ENCODE measurements at places on chromosomes 7 and 10. TPM values are rescaled to one million over a fixed set of nuclear protein-coding genes. Genes with fewer than 3 reads are reported as not detected.

ATXN7L1 gene
- 9.2 TPM for total RNA-seq

SDK1 gene
- not detected for total RNA-seq

GALNT17 gene
- total RNA-seq = not detected

FANK1 gene
- 0.22 TPM for total RNA-seq

JCAD gene
- 29.1 TPM for total RNA-seq

ADRB1 gene
- not detected for total RNA-seq

CALML5 gene
- not detected for total RNA-seq

CRHR2 gene
- not detected for total RNA-seq

NFE2L3 gene
- 2.5 TPM for total RNA-seq

PTPRZ1 gene
- 0.05 TPM for total RNA-seq

DNA sequence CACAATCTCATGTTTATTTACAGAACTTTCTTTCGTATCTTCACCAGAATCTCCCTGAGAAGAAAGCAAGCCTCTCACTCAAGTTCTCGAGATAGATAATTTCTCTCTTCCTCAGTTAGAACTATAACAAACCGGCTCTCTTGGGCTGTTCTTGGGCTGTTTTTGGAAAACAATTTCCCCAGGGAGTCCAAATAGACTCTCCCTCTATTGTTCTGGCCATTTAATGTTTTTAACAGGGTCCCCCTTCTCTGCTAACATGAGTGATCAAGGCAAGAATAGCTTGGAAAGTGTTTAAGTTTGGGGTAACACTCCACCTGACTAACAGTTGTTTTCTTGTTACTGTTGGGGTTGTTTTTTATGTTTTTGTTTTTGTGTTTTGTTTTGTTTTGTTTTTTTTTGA lies 64.8 kb upstream of the UCN3 start:
- no peak overlapping the region for H3K4me3 ChIP-seq
- H3K27ac ChIP-seq = no peak overlapping the region
- DNase-seq = no peak
- no peaks in the 10 kb centered on the region for H3K4me1 ChIP-seq
- H3K27me3 ChIP-seq = peaks cover 5% of the 10 kb centered on the region
- H3K36me3 ChIP-seq = no peaks in the 10 kb centered on the region

DNA sequence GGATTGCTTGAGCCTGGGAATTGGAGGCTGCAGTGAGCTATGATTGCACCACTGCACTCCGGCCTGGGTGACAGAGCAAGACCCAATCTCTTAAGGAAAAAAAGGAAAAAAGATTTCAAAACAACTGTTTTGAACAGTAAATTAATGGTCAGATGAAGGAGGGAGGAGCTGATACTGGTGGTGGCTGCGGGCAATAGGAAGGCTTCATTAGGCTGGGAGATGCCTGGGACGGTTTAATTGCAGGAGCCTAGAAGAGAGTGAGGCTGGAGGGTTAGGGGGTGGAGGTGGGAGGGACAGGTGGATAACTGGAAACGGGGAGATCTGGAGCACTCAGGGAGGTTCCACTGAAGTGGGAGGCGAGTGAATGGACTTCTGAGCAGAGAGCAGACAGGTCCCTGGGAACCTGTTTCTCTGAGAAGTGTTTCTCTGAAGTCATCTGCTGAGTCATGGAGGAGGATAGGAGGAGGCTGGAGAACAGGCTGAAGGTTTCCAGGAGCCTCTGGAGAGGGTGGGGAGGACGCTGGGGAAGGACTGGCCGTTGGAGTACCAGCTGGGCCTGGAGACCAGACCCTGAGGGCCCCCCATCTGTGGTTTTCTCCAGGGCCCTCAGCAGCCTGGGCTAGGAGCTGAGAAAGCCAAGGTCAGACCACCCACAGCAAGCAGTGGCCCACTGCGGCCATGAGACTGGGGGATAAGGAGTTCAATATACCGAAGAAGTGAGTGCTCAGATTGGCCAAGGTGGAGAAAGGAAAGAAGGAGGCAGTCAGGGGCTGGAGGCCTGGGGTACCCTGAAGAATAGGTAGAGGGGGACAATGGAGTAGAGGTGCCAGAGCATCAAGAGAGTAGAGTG lies 14.4 kb upstream of the YWHAG start:
- H3K27ac ChIP-seq = peak overlapping the region; percentile 96
- DNase-seq = peak; percentile 78
- peaks cover 2% of the 10 kb centered on the region for H3K27me3 ChIP-seq
- no peaks in the 10 kb centered on the region for H3K36me3 ChIP-seq
- peak overlapping the region; percentile 38 for H3K4me3 ChIP-seq
- H3K4me1 ChIP-seq = peaks cover 31% of the 10 kb centered on the region

DNA sequence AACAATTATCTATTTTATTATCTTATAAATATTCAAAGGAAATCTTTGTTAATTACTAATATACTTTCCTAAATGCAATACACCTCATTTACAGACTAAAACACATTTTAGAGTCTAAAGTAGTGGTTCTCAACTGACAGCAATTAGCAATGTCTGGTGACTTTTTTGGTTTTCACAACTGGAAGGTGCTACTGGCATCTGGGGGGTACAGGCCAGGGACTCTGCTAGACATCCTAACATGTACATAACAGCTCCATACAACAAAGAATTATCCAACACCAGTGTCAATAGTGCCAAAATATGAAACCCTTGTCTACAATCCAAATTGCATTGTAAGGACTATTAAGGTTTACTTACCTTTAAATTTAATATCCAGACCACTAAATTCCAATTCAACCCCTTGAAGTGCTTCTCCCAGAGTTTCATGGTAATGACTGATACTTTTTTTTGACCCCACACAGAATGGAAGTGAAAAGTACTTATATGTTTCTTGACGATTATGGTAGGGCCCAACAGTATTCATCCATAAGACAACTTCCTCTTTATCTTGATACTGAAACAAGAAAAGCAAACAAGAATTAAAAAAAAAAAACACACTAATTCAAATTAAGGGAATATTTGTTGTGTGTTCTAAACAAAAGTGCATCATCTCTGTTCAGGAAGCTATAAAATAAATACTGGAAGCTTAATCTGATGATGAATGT lies 10.4 kb downstream of the TM9SF3 start:
- H3K4me3 ChIP-seq = no peak overlapping the region
- DNase-seq = no peak
- H3K36me3 ChIP-seq = peaks cover 36% of the 10 kb centered on the region
- peaks cover 66% of the 10 kb centered on the region for H3K4me1 ChIP-seq
- no peak overlapping the region for H3K27ac ChIP-seq

- H3K4me1 ChIP-seq = peaks cover 5% of the 10 kb centered on the region
- H3K27ac ChIP-seq = no peak overlapping the region
- no peak for DNase-seq
Observed at GRCh38 chr7:108135446-108136190, 5.5 kb upstream of the LAMB4 start.

DNA sequence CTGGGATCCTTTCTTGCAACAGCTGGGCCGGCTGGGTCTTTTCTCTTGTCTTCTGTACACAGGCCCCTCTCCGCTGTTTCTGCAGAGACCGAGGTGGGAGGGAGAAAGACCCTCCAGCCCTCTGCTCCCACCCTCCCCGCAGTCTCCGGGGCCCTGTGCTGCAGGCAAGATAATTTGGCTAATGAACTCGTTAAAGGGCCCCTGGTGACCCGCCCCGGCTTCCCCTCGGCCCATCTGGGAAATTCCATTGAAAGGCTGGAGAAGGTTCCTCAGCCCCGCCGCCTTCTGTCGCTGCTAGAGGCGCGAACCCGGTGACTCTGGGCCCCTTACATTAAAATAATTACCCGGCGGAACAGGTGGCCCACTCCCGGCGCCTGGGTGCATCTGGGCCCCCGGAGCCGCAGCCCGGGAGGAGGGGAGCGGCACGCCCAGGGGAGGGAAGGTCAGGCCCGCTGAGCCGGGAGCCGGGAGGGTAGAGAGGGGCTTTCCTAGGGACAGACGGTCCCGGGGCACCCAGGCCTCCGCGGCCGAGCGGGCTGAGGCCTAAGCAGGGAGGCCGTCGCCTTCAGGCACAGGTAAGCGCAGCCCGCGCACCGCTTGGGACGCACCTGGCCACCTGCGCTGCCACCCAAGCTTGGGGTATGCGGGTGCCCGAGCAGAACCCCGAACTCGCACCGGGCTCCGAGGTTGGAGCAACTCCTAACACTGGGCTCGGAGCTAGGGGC lies 7.3 kb upstream of the MNX1 start:
- peaks cover 72% of the 10 kb centered on the region for H3K27me3 ChIP-seq
- no peaks in the 10 kb centered on the region for H3K36me3 ChIP-seq
- no peak for DNase-seq

DNA sequence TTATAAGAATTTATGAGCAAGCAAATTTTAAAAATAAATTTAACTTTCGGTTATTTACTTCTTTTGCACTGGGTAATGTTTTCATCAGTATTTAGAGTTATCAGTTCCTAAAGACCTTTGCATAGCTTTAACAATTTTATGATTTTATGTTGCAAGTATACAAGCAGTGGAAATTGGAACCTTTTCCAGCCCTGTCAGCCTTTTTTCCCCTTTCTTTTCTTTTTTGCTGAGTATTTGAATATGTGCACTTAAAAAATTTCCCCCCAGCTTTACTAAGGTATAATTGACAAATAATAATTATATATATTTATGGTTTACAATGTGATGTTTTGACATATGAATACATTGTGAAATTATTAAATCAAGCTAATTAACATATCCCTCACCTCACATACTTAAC lies 62.6 kb downstream of the MKLN1 start:
- peaks cover 8% of the 10 kb centered on the region for H3K36me3 ChIP-seq
- no peak for DNase-seq
- H3K27ac ChIP-seq = no peak overlapping the region
- peaks cover 22% of the 10 kb centered on the region for H3K4me1 ChIP-seq
- no peaks in the 10 kb centered on the region for H3K27me3 ChIP-seq
- H3K4me3 ChIP-seq = no peak overlapping the region

GRCh38 chr10:1120306-1120705 lies 64.1 kb downstream of the WDR37 start:
- no peak overlapping the region for H3K27ac ChIP-seq
- DNase-seq = no peak
- peaks cover 6% of the 10 kb centered on the region for H3K27me3 ChIP-seq
- H3K4me3 ChIP-seq = no peak overlapping the region

DNA sequence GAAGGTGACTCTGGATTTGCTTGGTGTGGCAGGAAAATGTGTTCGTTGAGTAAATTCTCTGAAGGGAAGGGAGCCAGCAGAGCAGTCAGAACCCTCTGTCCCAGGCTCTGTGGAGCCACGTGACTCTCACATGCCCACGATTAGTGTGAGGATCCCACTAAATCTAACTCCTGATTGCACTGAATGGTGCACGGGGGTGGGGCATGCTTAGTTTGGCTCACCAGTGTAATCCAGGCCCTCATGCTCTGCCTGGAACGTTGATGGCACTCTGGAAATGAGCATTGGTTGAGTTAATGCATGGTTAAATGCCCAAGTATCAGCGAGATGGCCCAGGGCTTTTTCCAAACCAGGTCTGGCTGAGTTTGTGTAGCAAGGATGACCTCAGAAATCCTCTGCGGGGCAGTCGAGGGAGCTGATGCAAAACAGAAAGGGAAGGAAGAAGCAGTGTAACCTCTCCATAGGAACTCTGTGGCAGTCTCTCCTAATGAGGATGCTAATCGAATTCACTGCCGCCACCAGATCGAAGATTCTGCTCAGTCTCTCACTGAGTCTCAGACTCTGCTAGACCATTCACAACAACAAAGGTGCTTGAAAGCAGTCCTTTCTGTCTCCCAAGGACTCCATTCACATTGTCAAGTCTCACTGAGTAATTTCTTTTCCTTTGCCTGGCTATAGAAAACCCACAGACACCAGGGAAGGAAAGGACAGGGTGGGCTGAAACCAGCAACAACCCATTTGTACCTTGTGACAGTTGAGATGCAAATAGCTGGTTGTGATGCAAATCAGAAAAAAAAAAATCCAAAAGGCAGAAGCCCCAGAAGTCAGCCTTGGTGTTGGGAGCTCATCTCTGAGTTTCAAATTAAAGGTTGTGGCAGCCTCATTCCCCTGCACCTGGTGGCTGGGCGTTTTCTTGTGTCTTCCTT lies 98.1 kb downstream of the C10orf105 start:
- H3K4me3 ChIP-seq = peak overlapping the region; percentile 66
- no peak overlapping the region for H3K27ac ChIP-seq
- H3K4me1 ChIP-seq = peaks cover 34% of the 10 kb centered on the region

GRCh38 chr7:4269746-4270145 lies 412.3 kb upstream of the FOXK1 start:
- no peaks in the 10 kb centered on the region for H3K4me1 ChIP-seq
- H3K4me3 ChIP-seq = no peak overlapping the region
- H3K36me3 ChIP-seq = peaks cover 4% of the 10 kb centered on the region
- no peak overlapping the region for H3K27ac ChIP-seq

- no peak overlapping the region for H3K4me3 ChIP-seq
- no peaks in the 10 kb centered on the region for H3K36me3 ChIP-seq
- H3K4me1 ChIP-seq = peaks cover 6% of the 10 kb centered on the region
Observed at GRCh38 chr7:31074403-31075085, 22.4 kb downstream of the ADCYAP1R1 start.

DNA sequence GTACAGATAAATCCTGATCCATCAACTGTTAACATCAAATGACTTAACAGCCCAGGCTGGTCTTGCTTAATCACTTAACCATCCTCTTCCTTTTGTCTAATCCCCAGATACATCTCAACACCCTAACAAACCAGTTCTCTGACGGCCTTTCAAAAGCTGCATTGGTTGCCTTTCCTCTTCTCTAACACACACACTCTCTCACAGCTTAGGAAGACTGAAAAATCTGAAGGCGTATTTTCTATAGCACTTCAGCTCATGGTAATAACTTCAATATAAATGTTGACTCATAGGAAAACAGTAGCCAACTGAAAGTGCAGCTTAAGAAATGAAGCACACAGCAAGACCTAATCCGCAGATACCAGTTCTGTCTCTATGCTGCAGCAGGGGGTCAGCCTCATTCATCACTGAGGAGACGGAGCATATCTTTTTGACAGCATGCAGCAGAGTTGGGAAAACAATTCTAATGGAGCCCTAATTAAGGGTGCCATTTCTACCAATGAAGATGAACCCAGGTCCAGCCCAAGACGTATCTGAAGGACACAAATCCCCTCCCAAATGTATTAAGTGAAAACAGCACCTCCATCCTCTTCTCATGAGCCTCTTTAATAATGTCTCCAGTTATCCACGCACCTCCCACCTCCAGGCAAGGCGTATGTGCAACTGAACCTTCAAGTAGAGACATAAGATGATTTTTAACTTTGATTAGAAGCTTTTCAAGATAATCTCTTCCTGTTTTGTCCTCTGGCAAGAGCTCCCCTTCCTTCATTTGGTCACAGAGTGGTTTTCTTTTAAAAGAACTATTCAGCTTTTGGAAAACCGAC lies 211.7 kb upstream of the NFE2L3 start:
- H3K36me3 ChIP-seq = no peaks in the 10 kb centered on the region
- H3K27ac ChIP-seq = no peak overlapping the region
- DNase-seq = no peak
- no peaks in the 10 kb centered on the region for H3K27me3 ChIP-seq
- no peak overlapping the region for H3K4me3 ChIP-seq
- H3K4me1 ChIP-seq = no peaks in the 10 kb centered on the region

DNA sequence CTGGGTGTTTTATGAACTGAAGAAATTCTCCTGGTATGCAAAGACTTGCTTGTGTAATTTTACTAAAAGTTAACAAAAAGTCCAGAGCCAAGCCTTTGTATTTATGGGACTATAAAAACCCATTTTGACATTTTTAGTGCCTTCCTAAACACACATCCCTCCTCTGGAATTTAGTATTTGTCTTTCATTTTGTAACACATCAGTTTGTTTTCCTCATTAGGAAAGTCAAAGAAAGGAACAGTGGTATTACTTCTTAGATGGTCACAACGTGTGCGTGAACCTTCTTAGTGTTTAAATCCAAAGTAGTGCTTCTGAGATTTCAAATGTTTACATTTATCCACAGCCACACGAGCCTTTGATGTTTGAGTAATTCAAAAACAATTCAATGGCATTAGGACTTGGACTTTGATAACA lies 103.2 kb upstream of the TMEM106B start:
- no peak overlapping the region for H3K4me3 ChIP-seq
- H3K4me1 ChIP-seq = no peaks in the 10 kb centered on the region
- no peak for DNase-seq
- no peak overlapping the region for H3K27ac ChIP-seq

All from HFFc6 (cell line).